WERI-Rb-1 (cell line): ENCODE measurements at places on chromosomes 13 and 19.

GRCh38 chr13:35554972-35555623, 78.6 kb upstream of the MAB21L1 start:
- DNase-seq, result no peak

DNA sequence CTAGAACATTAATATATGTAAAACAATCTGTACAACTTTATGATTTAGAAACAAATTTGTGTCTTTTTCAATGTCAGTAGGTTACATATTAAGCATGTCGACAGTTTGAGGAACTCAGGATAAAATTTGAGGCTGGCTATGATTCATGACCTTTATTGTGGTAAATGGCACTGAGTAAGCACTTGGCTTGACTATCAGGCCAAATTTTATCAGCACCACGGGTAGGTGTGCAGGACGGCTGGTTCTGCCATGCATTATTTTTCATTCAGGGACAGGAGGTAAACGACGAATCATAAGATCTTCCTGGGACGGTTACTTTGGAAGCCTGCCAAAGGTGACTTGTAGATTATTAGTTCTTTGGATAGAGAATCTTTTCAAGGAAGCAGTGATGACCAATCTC, 19.9 kb upstream of the CYP4F8 start:
- no peak for DNase-seq

GRCh38 chr13:95492044-95492801, 60.3 kb upstream of the CLDN10 start:
- DNase-seq, result peak; percentile 90

GRCh38 chr19:35491836-35492360, 1.6 kb upstream of the KRTDAP start:
- no peak for DNase-seq

DNA sequence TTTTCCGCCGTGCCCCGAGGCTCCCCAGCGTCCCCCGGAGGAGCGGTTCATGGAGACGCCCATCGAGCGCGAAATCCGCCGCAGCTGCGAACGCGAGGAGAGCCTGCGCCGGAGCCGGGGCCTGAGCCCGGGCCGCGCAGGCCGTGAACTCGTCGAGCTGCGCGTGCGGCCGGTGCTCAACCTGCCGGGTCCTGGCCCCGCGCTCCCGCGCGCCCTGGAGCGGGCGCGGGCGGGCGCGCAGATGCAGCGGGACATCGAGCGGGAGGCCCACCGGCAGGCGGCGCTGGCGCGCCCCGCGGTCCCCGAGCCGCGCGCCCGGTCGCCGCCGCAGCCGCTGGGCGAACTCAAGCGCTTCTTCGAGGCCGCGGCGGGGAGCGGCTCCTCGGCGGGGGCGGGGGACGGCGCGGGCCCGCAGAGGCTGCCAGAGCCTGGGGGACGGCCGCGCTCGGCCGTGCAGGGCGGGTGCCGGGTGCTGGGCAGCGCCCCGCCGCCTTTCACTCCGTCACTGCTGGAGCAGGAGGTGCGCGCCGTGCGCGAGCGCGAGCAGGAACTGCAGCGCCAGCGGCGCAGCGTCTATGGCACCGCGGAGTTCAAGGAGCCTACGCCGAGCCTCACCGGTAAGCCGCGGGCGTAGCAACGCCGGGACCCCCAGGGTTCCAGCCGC, 807 bp downstream of the MISP3 start:
- peak; percentile 67 for DNase-seq

GRCh38 chr13:73106513-73107178, 47.8 kb downstream of the KLF5 start:
- DNase-seq, result no peak

GRCh38 chr13:109208522-109208921, 577.9 kb downstream of the IRS2 start:
- no peak for DNase-seq

DNA sequence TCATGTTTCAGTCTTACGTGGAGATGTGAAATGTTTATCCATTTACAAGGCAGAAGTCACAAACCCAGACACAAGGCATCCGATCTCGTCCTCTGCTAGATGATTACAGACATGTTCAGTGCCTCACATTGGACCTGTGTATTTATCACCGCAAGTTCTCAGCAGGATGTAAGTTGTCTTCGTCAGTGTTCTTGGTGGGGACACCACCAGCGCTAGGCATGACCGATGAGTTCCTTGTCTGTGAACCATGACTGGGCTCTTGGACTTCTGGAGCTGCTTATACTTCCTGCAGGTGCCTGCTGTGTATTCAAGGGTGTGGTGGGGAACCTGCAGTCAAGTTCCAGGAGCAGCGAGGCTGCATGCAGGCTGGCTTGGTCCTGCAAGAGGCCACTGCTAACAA, 105.4 kb downstream of the URI1 start:
- DNase-seq, result no peak

GRCh38 chr13:94028650-94029049, 450.8 kb downstream of the DCT start:
- no peak for DNase-seq

DNA sequence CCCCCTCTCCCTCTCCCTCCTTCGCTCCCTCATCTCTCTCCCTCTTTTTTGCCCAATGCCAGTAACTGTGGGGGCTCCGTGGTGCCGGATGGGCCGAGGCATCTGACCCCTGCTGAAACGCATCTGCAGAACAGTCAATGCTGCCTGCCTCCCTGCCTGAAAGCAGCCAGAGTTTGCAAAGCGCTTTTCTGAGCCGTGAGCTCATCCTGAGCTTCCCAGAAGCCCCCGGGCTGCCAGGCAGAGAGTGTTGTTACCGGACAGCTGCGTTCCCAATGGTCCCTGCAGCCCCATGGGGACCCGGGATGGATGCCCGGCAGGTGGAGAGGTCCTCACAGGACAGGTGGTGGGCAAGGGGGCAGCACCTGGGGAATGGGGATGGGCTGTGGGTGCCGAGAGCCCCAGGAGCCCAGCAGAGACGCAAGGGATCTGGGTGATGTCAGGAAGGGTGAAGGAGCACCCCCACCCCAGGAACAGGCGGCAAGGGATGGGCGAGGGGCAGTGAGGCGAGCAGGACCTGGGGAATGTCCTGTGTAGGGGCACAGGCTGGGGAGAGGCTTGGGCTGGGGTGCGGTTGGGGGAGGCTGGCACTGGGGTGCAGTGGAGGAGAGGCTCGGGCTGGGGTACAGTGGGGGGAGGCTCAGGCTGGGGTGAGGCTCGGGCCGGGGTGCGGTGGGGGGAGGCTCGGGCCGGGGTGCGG, 33.0 kb downstream of the GPX4 start:
- DNase-seq, result peak; percentile 56

GRCh38 chr13:95918860-95919259, 134.3 kb downstream of the UGGT2 start:
- no peak for DNase-seq

DNA sequence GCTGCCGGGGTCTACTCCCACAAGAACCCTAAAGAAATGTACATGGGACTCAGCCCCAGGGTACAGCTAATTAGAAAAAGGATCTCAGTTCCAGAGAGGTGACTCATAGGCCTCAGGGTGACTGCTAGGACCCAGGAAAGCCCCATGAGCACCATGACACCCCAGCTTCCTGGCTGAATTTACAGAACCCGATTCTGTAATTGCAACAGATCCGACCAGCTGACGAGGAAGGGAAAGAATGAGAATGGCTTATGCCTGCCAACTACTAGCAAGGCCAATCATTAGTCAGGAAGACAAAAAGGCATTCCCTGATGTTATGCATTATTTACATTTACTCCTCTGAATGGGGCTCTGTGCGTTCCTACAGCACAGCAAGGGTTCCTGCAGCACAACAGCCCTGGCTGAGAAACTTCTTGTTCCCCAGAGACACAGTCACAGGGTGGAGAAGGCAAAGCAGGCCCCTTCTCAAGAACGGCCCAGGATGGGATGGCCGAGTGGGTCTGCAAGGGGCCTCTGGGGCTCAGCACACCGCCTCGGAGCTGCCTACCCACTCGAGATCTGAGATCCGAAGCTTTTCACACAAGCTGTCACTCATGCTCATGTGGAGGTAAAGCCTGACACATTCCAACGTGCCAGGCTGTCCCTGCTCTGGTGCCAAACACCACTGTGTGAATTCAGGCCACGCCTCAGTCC, 27.2 kb downstream of the PBX4 start:
- DNase-seq, result no peak

- DNase-seq, result no peak
Observed at GRCh38 chr19:18310118-18310909, 12.6 kb downstream of the LSM4 start.

DNA sequence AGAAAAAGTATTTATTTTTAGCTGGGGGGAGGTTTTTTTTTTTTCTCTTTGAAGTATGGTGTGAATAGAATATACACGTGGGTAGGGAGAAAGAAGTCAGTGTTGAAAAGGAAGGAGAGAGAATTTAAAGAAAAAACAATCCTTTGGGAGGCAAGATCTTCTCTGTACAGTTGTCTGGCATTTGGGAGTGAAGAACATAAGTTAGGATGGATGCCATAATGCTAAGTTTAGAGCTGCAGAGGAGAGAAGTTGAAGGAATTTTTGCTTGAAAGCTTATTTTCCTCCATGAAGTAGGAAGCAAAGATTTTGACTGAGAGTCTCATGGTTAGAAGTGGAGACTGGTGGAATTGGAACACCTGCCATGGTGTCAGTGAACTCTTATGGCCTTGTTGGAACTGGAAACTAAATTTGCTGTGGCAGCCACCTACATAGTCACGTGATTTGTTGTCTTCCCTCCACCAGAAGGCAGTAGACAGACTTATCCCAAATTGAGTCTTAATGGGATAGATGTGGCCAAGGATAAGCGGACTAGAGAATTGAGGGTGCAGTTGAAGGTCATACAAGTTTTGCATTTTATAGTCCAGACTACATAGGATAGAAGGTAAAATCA, 22.0 kb downstream of the NDFIP2 start:
- DNase-seq, result no peak

DNA sequence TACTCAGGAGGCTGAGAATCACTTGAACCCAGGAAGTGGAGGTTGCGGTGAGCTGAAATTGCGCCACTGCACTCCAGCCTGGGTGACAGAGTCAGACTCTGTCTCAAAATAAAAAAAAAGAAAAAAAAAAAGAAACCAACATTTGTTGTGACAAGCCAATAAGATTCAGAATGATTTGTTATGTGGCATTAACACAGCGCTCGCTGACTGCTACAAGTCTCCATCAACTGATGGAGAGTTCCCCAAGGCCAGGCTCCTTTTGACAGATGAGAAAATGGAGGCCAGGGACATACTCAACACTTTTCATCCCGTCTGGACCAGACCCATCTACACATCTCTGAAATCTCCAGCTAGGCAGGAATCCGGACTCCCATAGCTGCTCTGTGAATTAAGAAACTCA, 48.7 kb upstream of the PTPRS start:
- DNase-seq, result no peak

- DNase-seq, result no peak
Observed at GRCh38 chr19:38369584-38369983, 4.8 kb upstream of the PSMD8 start.

- DNase-seq, result no peak
Observed at GRCh38 chr19:5117421-5117820, 148.5 kb downstream of the KDM4B start.

DNA sequence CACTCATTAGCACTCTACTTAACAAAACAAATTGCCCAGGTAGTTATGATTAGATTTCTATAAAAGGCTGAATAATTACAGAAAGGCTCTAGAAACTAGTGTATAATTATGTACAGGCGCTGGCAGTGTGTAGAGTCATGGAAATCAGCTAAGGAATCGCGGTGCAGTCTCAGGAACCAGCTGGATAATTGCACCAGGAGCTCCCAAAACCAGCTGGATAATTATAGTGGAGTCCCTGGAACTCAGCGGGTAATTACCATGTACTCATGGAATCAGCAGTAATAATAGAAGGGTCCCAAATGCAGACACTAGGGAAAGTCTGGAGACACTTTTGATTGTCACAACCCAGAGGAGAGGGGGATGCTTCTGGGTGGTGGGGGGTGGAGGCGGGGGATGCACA, 23.2 kb upstream of the TTYH1 start:
- DNase-seq, result no peak

- DNase-seq, result no peak
Observed at GRCh38 chr13:38429916-38430315, 80.3 kb downstream of the UFM1 start.

DNA sequence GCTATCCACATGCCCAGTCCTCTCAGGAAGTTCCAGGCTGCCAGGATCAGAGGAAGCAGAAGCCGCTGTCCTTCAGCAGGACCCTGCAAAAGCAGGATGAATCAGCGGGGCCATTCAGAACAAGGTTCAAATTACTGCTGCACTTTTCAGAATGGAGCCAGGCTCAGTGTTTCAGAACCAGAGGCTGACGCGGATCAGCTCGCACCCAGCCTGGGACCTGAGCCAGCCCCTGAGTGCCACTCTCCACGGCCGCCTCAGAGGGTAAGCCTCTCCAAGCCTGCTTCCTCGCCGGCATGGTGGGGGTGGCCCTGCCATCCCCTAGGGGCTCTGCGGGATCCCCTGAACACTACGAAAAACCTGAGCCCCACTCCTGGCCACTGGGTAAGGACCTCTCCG, 24.7 kb downstream of the RASA3 start:
- peak; percentile 8 for DNase-seq

- DNase-seq, result no peak
Observed at GRCh38 chr13:30787738-30788525, 52.6 kb downstream of the ALOX5AP start.

DNA sequence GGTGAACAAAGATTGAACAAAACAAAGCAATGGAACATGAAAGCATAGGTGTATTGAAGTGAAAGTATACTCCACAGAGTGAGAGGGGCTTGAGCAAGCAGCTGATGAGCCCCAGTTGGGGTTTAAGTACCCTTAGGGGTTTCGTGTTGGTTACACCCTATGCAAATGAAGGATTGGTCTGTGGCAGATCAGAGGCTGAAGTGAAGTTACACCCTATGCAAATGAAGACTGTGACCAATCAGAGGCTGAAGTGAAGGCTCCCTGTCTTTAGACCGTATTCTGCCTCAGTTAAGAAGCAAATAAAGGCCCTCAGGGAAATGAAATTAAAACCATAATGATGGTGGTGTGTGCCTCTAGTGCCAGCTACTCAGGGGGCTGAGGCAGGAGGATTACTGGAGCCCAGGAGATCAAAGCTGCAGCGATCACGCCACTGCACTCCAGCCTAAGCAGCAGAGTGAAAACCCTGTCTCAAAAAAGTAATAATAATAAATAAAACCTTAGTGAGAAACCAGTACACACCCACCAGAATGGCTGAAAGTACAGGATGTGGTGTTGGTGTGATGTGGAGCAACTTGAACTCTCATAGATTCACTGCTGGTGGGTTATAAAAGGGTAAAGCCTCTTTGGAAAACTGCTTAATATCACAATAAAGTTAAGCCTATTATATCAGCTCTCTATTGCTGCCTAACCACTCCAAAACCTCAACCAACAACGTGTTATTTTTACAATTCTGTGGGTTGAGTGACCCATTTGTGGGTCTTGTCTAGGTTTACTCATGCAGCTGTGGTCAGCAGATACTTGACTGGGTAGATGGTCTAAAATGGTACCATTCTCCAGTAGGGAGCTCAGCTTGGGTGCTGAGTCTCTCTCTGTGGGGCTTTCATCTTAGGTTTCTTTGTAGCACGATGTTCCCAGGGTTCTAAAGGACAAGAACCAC, 12.8 kb upstream of the UPF3A start:
- no peak for DNase-seq
